ENCODE measurements at places on chromosomes 5 and 9.

DNA sequence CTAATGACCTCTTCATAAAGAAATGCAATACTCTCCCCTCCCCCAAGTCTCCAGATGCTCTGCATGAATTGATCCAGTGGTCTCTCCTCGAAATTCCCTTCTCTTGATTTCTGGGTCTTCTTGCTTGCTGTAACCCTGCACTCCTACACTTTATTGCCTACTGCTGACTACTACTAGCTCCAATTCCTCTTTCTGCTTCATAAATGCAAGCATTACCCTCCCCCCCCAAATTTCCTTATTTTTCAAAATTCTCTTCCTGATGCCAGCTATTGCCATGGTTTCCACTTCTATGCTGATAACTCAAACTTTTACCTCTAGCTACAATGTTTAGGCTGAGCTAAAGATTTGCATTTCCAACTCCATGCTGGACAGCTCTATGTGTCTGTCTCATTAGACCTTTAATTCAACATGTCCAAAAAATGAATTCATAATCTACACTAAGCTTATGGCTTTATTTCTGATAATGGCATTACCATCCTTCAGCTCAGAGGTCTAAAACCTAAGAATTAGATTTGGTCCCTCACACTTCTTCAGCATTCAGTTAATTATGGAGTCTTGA, 1.4 kb downstream of the ZBTB26 start:
- DNase-seq, result no peak

- DNase-seq, result no peak
Observed at GRCh38 chr9:109632817-109633216, 134.7 kb upstream of the PTPN3 start.

DNA sequence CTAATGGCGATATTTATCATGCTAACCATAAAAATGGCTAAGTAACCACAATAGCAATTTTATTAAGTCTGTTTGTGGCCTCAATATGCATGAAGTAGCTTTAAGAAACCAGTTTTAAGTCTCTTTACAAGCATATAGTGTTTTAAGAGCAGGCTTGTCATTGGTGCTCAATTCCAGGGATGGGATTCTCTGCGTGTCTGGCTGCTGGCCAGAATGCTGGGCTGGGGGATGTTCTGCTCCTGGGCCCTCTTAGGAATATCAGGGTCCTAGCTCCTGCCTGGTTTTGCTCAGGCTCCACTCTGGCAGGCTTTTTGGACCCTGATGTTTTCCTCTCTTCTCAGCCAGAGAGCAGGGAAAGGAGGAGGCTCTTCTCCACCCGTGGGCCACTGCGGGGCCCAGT, 127.2 kb downstream of the PDE8B start:
- no peak for DNase-seq

DNA sequence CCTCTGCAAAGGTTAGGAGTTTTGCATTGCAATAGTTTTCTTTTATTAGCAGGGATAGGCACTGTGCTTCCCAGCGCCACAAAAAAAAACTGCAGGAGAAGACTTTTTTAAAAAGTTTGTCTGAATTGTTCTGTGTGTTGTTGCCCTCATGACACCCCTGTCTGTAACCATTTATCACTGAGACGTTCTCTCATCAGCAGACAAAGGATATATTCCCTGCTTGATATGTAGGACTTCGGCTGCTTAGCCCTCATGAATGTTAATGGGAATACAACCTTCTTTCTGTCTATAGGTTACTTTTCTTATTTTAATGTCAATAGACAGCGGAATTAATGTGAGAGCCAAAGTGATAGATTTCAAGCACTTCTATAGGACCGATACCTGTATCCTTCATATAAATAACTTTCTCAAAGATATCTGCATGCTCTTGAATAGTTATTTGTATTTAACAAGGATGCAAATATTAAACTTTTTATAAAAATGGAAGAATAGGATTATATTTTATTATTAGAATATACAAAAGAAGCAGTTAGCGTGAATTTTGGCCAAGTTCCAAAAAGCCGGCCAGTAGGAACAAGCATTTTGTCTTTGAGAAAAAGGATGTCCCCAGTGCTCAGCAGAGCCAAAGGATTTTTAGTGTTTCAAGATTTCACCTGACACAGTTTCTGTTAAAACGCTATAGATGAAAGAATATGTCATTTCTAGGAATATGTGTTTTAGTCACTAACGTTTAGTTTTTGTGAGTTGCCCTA, 1.5 kb upstream of the LYSMD3 start:
- no peak for DNase-seq

DNA sequence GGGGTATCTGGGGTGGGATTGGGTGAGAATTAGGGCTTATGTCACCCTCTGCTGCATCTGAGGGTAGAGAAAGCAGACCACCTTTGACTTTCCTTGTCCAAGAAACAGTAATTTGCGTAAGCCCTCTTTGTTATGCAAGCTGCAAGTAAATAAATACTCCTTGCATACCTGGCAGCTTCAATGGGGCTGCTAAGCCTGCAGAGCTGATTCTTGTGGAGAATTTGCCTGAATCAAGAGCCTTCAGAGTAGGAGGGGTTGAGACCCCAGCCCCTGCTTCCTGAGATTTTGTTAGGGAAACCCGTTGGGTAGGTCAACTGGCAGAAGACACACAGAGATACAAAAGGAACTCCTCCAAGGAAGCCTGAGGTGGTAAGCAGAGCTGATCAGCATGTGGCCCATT, 515.1 kb downstream of the DMAC1 start:
- DNase-seq, result no peak

- DNase-seq, result no peak
Observed at GRCh38 chr5:36311956-36312355, 10.3 kb upstream of the RANBP3L start.

GRCh38 chr5:147454996-147455677, 54.7 kb downstream of the DPYSL3 start:
- DNase-seq, result no peak

- DNase-seq, result no peak
Observed at GRCh38 chr5:41815663-41816229, 54.5 kb downstream of the OXCT1 start.

Data from stimulated activated CD8-positive, alpha-beta memory T cell treated with anti-CD3 and anti-CD28 coated beads, Interleukin-7, amount 100 ng/mL, for 4 hours (primary cell).